ENCODE measurements at places on chromosomes 5 and 9.

DNA sequence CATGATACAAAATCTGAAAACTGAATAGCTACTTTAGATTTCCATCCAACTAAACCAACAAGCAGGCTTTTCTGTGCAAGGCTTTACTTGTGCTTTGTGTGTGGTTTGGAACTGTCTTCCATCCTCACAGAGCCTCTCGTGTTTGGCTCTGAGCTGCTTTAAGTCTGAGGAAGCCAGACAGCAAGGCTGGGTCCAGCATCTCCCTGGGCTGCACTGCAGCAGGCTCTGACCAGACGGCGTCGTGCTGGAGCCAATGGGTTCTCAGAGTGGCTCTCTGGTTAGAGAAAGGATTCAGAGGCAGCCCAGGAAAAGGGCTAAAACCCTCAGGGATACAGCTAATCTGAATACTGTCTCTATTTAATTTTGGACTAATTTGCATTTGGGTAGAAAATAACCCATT is 207.9 kb upstream of the EFNA5 start:
- no peak for DNase-seq

DNA sequence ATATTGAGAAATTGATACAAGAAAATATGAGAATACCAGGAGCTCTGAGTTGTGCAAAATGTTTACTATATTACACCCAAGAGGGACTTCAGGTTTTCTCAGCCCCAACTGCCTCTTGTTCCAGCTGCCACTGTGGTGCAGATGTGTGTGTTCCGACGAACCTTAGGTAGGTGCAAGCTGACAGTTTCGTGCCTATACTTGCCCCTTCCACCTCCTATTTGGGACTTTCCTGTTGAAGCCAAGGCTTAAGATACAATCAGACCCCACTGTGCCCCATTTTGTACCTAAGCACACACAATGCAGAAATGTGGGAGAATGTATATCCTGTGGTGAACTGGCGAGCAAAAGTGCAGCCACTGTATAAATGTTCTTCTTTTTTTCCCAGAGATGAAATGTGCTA is 80.2 kb downstream of the LURAP1L start:
- DNase-seq = no peak

- DNase-seq = no peak
These were observed 62.0 kb upstream of the GARNL3 start for GRCh38 chr9:127202461-127203169.

DNA sequence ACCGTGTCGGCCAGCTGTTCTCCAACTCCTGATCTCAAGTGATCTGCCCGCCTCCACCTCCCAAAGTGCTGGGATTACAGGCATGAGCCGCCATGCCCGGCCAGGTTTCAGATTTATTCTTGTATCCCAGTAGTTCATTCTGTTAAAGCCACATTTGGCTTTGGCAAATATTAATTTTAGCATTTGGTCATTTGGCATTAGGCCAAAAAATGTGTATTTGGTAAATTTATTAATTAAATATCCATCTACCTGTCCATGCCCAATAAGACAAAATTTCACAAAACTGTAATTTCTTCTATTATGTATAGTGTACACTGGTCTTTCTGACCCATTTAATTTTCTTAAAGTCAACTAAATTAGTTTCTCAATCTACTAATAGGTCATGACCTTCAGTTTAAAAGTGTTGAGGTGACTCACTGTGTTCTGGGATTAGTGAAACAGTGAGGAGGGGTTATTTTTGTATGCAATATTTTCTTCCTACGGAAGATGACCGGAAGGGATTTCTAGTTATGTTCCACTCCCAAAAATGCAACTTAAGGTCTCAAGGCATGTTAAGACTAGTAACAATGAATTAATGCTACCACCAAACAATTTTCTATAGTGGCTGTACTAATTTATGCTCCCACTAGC is 21.0 kb downstream of the OSTF1 start:
- DNase-seq = no peak

DNA sequence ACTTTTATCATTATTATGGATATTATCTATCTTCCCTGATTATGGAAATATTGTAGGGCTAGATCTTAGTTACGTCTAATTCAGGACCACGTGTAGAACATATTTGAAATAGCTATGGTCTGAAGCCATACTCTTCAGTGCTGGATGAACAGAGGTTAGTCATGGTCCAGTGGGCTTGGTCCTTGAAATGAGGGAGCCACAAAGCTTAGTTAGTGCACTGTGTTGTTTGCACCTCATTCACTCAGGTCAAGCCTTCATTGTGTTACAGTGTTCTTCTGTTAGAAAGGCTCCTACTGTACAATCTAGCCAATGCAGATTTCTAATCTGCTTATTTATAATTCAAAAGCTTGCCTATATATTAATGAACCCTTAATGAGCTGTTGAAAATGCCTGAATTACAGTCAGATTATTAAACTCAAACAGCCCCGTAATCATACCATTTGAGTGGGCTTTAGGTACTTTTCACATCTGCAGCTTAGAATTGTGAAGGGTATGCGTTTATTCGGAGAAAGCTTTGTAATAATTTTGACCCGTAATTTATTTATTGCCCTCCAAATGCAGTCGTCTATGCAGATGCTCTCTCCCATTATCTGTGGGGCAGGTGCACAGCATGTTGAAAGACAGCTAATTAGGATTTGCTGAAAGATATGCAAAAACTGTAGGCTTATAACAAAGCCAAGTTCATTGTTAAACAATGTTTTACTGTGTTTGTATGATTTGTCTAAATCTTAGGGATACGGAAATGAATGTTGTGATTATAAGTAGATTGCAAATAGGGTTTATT is 164.9 kb downstream of the PBX3 start:
- no peak for DNase-seq

GRCh38 chr5:151570058-151570457 is 21.1 kb downstream of the FAT2 start:
- DNase-seq = no peak

DNA sequence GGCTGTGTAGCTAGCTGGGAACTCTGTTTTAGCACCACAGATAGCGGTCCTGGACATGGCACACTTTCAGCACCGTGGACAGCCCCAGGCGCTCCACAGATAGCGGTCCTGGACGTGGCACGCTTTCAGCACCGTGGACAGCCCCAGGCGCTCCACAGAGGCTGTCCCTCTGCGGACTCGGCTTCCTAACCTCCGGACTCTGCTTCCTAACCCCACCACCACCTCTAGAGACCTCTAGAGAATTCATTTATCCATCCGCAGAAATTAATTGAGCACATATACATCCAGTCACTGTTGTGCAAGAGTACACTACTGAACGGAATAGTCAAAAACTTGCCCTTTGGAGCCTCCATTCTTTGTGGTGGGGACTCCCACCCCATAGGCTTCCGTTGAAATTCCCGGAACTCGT is 27.4 kb downstream of the UNC5A start:
- DNase-seq = no peak

DNA sequence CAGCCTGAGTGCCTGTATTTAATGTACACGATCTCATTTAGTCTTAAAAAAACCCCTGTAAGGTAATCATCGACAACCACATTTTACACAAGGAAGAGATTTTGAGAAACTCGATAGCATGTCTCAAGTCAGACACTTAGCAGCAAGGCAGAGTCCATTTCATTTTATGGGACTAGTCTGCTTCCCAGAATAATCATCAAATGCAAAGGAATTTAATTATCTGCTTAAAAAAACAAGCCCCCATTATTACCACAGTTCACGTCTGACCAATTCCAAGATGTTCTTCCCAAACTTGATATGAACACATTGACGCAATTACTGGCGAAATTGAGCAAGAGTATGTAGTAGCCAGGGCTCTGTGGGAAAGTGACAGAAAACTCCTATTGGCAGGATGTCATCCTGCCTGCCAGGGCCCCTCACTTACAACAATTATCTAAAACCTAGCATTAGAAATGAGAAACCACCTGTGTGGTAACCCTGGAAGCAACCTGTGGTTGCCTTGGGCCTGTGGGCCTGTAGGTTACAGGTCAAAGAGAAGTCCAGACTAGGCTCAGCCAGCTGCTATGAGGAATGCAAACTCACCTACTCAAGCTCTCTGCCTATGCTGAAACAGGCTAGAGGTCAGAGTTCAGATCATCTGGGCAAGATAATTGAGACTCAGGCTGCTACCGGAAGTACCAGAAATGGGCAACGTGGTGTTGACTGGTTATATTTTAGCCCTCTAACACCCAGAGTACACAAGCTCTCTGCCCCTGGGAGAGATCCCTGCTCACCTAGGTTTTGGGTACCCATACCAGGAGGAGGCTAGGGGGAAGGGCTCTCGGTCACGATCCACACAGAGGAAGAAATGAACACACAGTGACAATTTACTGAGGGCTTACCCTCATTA is 1.6 kb downstream of the B4GALT1 start:
- no peak for DNase-seq

GRCh38 chr5:168244838-168245559 is 46.4 kb upstream of the WWC1 start:
- no peak for DNase-seq

DNA sequence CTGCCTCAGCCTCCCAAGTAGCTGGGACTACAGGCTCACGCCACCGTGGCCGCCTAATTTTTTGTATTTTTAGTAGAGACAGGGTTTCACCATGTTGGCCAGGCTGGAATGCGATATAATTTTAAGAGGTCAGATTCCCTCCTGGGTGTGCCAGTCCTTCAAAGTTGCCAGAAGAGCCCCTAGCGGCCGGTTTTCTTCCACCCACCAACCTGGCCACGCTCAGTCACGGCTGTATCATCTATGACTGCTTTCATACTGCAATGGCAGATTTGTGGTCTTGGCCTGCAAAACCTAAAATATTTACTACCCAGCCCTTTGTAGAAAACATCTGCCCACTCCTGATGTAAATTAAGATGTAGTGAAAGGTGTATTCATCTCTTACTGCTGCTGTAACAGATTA is 117.5 kb upstream of the BASP1 start:
- no peak for DNase-seq

DNA sequence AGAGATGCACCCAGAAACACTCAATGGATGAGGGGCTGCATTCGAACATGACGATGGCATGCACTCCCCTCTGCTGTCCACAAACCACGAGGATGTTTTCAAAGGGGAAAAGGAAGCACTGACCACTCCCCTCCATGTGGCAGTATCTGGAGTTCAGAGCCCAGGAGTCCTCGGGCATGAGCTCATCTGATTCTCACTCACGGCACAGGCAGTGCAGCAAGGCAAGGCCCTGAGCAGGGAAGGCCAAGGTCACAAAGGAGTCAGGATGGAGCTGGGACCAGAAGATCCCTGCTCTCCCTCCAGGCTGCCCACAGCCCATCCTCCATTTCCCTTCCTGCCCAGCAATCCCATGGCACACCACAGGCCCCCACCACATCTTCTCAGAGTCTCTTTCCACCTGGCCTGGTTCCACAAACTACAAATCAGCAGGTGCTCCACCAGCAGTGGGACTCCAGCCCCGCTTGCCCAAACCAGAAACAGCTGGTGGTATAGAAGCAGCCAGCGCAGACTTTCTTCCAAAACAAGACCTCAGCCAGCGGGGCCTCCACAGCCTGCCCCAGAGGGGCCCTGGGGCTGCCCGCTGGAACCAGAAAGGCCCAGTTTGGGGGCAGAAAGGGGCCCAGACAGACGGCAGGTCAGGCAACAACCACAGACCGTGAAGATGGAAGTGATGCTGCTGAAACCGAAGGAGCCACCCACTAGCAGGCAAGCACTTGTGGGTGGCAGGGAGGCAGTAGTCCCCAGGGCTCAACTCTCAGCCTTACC is 12.2 kb downstream of the TNIP1 start:
- DNase-seq = no peak

GRCh38 chr5:179765400-179765799 is 28.4 kb upstream of the LTC4S start:
- DNase-seq = no peak

DNA sequence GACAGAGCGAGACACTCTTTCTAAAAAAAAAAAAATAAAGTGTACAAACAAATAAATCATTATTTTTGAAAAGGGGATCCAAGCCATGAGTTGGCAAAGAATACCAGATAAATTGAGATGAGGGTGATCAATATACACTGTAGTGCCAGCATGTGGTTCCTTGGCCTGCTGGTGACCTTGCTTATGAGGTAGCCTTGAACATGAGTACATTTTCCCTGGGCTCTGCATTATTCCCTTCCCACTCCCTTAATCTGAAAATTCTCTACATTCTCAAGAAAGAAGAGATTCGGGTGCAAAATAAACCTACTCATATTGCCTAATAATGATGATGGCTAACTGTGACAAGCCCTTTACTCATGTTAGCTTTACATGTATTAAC is 33.3 kb downstream of the SH3RF2 start:
- DNase-seq = no peak

DNA sequence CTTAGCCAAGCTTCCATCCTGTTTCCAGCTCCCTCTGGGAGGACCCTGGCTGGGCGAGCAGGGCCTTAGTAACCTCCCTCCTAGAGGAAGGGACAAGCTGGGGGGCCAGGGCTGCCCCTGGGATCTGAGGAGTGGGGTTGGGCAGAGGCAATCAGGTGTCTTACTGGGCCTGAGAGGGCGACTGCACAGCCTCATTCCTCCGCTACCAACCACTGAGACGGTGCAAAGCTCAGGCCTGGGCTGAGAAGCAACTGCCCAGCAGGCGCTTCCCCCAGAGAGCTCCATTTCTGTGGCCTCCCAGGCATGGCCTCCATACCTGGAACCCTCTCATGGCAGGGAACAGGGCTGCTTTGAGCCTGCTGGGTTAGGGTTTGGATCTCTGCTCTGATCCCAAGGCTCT is 18.8 kb upstream of the GFPT2 start:
- no peak for DNase-seq

GRCh38 chr9:99414321-99414720 is 192.2 kb downstream of the SEC61B start:
- DNase-seq = no peak

DNA sequence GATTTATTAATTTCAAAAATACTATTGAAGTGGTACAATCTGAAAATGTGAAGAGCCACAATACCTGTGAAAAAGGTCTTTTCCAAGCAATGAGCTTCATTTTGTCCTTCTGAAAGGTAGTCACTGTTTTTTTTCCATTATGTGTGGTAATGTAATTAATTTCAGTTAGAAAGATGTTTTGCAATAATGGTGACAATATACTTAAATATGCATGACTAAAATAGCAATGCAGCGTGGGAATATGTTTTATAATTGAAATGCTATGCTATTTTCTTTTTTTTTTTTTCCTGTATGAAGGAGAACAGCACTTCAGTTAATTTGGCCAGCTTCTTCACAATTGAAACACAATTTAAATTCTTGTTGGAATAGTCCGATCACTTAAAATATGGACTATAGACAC is 41.9 kb downstream of the NPR3 start:
- no peak for DNase-seq

DNA sequence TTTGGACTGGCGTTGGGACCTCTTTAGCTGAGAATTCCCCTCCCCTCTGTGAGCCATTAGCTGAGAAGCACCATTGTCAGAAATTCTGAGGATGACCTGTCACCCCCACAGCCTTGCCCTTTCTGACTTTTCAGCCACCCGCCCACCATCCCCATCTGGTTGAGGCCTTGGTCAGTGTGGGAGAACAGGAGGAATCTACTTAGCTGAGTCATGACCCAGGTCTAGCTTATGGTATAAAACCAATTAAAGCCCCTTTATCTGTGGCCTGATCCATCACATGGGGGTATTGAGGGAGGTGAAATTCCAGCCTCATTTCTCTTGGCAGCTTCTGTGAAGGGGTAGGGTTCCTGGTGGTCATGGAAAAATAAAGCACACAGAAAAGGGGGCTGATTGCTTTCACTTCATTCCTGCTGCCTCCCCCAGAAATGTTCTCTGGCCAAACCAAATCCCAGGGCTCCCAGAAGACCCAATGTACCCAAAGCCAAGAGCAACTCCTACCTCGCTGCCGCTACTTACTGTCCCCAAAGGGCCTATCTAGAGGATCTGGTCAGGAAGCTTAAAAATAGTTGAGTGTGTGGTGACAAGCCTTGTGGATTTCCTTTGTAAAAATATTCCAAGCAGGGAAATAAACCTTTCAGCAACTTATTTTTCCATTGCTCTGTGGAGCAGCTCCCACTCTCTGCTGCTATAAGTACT is 174.8 kb upstream of the TNC start:
- DNase-seq = no peak
